ENCODE measurements at places on chromosomes 4 and X.

DNA sequence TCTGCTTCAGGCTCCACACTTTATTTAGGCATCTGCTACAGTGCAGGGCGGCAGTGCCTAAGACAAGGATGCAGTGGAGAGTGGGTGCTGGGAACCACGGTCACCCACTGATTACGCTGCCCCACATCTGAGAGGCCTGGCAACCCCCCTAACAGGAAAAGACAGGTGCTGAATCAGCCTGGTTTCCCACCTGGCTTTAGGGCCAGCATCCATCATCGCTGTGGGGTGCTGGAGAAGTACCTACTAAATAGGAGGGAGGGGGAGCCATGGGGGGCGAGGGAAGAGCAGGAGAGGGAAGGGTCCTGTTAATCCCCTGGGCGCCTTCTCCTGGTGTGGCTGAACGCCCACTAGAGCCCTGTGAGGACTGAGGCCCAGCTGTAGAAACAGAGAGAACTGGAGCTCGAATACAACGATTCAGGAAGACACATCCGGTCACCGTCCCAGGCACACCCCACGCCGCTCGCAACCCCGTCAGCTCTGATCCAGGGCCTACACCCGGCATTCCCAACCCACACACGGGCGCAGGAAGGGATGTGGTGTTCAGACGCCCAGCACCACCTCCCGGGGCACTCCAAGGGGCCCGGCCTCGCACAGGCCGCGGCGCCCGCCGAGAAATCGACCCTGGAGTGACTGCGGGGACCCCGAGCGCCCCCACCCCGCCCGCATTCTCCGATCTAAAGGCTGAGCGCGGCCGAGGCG, 554 bp downstream of the DCTD start:
- DNase-seq: peak; percentile 70

DNA sequence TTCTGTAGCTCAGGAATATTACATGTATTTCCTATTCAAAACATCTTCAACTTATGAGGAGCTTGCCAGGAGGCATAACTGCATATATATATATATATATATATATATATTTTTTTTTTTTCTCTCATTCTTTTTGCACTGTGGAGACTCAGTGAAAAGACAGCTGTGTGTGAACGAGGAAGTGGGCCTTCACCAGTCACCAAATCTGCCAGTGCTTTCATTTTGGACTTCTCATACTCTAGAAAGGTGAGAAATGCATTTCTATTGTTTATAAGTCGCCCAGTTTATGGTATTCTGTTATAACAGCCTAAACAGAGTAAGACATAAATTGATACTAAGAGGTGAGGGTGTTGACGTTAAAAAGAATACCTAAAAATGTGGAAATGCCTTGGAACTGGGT, 710.6 kb downstream of the TRAM1L1 start:
- no peak for DNase-seq

GRCh38 chr4:180680305-180680704, 1562.9 kb upstream of the TENM3 start:
- DNase-seq: no peak

- DNase-seq: peak; percentile 6
Observed at GRCh38 chr4:111631215-111631999, 513.8 kb upstream of the FAM241A start.
